ENCODE measurements at places on chromosomes 7 and 10.

- DNase-seq = no peak
Observed at GRCh38 chr10:1687623-1688150, 49.6 kb downstream of the ADARB2 start.

GRCh38 chr7:43491123-43491522, 91.8 kb upstream of the STK17A start:
- no peak for DNase-seq

DNA sequence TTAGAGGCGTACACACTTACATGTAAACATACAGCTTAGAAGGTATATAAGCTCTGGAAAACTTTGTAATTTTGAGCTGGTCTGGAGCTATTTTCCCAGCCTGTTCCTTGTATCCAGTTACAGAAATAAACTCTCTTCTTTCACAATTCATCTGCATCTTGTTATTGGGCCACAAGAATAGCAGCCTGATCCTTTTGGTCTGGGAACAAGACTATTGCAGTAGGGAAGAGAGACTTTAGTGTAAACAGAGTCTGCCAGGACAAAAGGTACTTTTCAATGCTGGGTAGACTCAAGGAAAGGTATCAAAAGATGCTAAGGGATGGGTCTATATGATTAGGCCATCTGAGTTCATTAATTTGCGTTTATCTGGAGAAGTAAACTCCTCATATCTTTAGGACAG, 728.3 kb downstream of the TYW1 start:
- no peak for DNase-seq

DNA sequence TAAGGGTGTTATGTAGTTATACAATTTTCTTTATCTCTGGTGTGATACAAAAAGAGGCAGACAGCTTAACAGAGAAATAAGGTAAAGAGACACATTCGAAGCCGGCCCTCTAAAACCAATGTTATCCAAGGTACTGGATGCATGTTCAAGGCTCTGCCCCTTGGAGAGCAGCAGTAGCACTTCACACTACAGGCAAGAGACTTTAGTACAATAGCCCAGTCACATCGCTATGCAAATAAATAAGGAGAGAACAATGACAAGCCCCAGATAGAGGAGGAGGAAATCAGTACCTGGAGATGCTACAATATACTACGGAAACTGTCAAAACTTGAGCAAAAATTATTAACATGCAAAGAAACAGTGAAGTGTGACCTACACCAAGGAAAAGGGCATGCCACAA, 111.1 kb downstream of the ITGB1 start:
- DNase-seq = no peak
